Activated CD4-positive, alpha-beta T cell treated with anti-CD3 and anti-CD28 coated beads for 4 hours (primary cell): ENCODE measurements at places on chromosomes 3 and 15.

DNA sequence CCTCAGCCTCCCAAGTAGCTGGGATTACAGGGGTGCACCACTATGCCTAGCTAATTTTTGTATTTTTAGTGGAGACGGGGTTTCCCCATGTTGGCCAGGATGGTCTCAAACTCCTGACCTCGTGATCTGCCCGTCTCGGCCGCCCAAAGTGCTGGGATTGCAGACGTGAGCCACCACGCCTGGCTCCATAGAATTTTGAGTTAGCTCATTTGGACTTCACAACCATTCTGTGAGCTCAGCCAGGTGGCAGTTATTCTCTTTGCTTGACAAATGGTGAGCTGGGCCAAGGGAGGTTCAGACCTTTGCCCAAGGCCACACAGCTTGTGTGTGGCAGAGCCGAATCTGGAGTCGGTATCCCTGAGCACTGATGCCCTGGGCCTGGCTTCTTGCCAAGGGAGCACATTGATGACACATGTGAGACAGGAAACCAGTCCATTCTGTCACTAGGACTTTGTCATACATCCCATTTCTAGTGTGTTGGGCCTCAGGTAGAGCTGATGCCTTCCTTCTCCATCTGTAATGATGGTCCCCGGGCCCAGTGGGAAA is 17.6 kb downstream of the PODXL2 start:
- no peak for DNase-seq

- no peak for DNase-seq
Measured at GRCh38 chr3:59374818-59375211, 325.0 kb upstream of the CFAP20DC start.

GRCh38 chr15:68483165-68483564 is 51.2 kb upstream of the ITGA11 start:
- DNase-seq = no peak

DNA sequence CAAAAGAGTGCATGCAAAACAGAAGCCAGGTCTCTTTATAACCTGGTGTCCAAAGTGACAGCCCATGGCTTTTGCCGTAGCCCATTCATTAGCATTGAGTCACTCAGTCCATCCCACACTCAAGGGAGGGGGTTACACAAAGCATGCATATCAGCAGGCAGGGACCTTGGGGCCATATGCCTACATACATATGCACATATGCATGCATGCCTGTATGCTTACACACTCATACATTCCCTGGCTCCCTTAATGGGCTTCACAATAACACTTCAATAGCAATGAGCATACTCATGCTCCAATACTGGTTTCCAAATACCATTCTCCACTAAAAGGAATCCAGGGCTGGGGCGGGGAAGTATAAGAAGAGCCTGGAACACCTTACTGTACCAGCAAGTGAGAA is 22.0 kb downstream of the TRPM1 start:
- no peak for DNase-seq

DNA sequence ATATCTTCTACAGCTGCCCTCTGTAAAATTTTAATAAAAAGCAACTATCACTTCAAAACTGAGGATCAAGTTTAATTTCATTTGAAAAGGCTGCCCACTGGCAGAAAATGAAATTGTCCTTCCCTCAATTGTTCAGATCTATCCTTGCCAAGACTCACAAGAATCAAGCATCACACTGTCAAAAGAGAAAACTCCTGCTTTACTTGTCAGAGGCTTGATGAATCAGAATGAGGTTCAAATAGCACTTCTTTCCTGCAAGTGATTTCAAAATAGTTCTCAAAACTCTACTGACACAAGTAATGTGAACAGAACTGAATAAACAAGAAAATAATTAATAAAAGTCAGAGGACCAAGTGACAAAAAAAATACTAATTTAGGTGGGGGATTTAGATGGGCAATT is 70.6 kb downstream of the GOLIM4 start:
- no peak for DNase-seq

GRCh38 chr3:12877040-12877439 is 35.7 kb upstream of the RPL32 start:
- no peak for DNase-seq

DNA sequence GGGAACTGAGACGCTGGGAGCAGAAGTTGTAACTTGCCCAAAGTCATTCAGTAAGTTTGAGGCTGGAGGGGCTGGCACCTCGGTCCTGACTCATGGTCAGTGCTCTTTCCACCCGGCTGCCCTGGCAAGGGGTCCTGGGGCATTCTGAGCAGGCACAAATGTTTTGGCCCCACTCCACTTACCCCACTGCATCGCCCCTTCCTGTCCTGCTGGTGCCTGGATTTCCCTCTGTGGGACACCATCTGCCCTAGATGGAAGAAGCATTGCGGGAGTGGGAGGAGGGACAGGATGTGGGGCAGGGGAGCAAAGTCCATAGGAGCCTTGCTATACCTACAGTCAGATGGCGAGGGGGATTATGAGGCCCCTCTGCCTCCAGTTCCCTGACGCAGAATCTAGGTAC is 4.5 kb downstream of the CORO2B start:
- DNase-seq = no peak

GRCh38 chr3:164360738-164361406 is 717.4 kb downstream of the SI start:
- no peak for DNase-seq

- DNase-seq = no peak
Measured at GRCh38 chr3:152176998-152177397, 91.7 kb upstream of the MBNL1 start.

DNA sequence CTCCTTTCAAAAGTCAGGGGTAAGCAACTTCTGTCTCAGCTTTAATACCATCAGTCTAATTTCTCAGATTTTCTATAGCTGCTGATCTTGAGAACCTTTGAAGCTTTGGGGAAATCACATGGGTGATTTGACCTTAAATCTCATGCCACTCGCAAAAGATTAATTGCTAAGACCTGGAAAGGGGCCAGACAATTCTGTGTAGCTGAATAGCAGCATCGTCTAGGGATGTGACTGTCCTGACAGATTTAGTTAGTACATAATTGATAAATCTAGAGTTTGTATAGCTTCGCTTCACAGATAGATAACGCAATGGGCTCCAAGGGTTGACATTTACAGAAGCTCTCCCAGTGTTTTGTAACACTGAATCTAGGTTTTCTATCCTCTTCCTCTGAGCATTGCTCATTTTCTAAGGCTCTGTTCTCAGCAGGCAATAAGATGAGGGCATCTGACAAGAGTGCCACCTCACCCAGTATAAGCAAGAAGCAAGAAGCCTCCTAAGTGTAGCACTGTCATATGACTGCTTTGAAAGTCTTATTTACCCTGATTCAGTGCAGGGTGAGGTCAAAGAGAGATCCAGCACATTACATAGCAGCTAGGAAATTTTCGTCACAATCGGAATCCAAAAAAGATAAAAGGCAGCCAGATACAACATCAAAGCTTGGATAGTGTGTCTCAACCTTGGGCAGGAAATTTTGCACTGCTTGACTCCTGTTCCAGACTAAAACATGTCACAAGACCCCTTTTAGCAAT is 47.7 kb upstream of the DUT start:
- no peak for DNase-seq

- no peak for DNase-seq
Measured at GRCh38 chr3:176927706-176928581, 269.3 kb downstream of the TBL1XR1 start.

GRCh38 chr3:155243512-155243921 is 50.0 kb downstream of the STRIT1 start:
- DNase-seq = no peak

GRCh38 chr3:160564949-160565441 is 376 bp downstream of the KPNA4 start:
- DNase-seq = peak; percentile 62

DNA sequence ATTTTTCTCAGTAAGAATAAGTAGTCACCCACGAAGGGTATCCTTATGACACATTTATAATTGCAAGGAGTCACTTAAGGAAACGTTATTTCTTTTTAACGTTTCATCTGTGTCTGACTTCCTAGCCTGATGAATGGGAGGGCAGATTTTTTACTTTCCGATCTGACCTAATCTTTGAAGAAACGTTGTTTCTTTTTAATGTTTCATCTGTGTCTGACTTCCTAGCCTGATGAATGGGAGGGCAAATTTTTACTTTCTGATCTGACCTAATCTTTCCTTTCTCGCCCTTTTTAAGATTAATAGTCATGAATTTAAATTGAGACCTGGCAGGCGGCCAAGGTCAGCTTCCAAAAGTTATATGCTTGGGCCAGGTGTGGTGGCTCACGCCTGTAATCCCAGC is 3.0 kb upstream of the KLHL6 start:
- DNase-seq = no peak

DNA sequence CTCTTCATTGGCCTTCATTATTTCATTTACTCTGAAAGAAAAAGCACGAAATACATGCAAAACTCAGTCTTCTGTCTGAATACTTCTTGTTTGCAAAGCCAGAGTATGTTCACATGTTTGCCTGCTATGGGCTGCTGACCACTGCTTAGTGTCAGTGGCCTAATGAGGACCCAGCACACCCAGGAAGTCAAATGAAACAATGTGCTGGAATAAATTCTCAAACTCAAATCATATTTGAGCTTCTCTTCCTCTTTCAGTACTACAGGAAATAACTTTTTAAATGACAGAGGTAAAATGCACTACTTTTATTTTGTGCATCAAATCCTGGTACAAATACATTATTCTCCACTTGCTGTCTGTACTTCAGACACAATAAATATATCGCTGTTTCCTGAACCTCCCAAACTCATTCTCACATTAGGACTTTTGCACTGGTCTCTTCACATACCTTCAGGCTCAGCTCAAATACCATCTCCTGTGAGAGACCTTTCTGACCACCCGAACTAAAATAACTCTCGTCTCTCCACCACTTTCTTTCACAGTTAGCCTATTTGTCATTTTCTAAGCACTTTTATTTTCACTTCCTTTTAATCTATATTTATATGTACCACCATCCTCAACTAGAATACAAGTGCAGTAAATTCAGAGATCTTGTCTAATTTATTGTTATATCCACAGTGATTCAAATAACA is 176.8 kb downstream of the TUSC7 start:
- DNase-seq = no peak

- no peak for DNase-seq
Measured at GRCh38 chr15:26972636-26973035, 1.7 kb downstream of the GABRG3 start.

GRCh38 chr3:88221726-88222125 is 72.0 kb downstream of the C3orf38 start:
- no peak for DNase-seq

DNA sequence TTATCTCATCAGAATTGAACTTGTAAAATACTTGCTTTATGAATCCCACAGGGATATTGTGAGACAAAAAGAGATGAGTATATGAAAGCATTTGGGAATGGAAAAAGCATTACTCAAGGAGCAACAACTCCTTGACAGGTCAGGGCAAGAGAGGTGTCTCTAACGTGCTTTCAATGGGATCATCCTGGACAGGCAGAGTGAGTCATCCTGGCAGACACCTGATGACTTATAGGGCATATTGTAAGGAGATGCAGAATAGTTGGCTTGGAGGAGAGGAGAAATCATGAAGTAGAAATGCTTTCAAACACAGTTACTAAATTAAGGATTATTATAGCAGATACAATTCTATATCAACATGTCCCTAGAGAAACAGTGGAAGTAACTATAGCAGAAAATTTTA is 71.9 kb upstream of the THSD4 start:
- DNase-seq = no peak
